ENCODE measurements at places on chromosomes 12 and 14. TPM values are rescaled to one million over a fixed set of nuclear protein-coding genes. Genes with fewer than 3 reads are reported as not detected.
A peak's percentile ranks its signal among the peaks of the same experiment; 100 is the strongest.

Gene SERPINA3
- total RNA-seq, result 196 TPM

DNA sequence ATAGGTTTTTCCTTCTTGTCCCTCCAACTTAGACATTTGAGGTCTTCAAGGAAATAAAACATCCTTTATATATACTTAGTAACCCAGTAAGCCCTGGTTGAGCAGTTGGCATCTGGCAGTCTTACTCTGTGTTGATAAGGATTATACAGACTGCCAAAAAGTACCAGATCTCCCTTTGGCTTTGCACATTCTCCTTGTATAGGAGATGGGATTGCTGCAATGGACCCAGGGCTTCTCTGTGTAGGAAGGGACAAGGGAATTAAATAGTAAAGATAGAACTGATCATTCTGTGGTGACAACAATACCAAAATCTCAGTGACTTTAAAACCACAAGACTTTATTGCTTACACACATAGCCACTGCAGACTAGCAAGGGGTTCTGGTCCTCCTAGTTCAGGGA is 180.1 kb upstream of the CCDC196 start:
- no peak for DNase-seq

Gene GNG2
- 19.1 TPM for total RNA-seq

DNA sequence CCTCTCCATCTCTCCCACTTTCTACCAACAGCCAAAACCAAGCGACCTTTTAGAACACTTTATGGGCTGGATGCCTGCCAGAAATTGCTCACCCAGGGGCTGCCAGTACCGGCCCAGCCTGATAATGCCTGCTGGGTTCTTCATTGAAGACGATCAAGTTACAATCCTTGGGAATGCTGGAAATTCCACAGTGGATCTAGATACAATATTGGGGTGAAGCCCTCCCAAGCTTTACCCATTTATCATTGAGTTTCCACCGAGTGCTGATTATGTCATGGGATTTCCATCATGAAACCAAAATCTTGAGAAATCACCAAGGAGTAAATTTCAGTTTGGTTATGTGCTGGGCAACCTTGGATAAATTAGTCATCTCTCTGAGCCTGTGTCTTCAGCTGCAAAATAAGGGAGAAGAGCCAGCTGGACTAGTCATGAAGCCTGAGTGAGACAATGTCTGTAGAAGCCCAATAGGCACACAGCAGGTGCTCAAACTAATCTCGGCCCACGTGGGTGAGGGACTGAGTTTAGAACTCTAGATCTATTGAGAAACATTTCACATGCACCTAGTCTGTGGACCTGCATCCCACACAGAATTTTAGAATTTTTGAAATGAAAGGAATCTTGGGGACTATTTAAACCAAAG is 75.5 kb upstream of the CLMN start:
- DNase-seq, result no peak

Gene NTN4
- not detected for total RNA-seq

GRCh38 chr12:102543494-102544485 is 63.4 kb upstream of the IGF1 start:
- peak; percentile 19 for DNase-seq

- no peak for DNase-seq
Measured at GRCh38 chr12:50740307-50740706, 23.6 kb upstream of the ATF1 start.

Gene JPH4
- not detected for total RNA-seq

Gene ENDOU
- total RNA-seq, result not detected

Gene LRTM2
- total RNA-seq, result not detected

DNA sequence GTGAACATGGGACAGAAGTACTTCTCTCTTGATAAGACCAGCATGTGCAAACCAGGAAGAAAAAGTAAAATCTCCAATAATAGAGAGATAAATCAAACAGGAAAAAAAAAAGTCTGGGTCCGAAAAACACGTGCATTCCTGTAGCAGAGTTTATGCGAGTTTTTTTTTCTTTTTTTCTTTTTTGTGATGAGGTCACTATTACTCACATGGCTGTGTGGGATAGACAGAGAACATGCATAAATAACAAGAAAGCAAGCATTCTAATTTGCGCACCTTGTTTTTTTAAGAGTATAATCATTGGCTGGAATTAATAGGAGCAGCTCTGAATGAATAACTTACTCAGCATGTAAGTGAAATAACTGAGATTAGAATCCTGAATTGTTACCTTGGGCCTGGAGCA is 91.9 kb upstream of the CPM start:
- DNase-seq, result no peak

Gene TMEM229B
- total RNA-seq, result 62.3 TPM

DNA sequence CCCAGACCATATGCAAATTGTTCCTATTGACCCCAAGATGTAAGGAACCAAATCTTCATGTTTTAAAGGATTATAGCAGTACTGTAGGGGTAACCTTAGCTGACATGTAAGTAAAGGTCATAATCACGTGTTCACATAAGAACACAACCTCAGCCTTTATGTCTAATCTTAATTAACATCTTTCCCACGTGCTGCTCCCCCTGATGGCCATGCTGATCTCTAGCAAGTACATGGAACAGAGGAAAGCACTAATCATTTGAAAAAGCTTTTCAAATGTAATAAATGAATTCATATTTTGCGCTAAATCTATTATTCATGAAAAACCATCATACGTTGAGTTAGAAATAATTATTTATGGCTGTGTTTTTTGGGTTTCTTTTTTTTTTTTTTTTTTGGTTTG is 30.5 kb upstream of the ITPR2 start:
- DNase-seq, result peak; percentile 57

Gene SYNDIG1L
- total RNA-seq, result not detected

DNA sequence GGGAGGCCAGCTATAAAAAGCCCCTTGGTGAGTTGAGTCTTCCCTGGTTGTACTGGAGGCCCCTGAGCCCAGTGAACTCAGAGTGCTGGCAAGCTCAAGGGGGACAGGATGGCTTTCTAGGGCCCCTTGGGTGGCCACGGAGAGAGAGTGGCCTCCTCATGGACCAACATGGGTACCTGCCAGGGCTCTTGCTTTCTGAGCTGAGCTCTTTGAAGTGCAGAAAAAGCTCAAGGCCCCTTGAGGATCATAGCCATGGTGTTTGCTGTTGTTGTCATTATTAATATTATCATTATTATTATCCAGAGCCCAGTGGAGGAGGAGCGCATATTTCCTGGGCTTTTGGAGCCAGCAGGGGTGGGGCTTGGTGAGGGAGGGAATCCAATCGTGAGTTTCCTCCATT is 6.7 kb downstream of the RNFT2 start:
- DNase-seq, result no peak

DNA sequence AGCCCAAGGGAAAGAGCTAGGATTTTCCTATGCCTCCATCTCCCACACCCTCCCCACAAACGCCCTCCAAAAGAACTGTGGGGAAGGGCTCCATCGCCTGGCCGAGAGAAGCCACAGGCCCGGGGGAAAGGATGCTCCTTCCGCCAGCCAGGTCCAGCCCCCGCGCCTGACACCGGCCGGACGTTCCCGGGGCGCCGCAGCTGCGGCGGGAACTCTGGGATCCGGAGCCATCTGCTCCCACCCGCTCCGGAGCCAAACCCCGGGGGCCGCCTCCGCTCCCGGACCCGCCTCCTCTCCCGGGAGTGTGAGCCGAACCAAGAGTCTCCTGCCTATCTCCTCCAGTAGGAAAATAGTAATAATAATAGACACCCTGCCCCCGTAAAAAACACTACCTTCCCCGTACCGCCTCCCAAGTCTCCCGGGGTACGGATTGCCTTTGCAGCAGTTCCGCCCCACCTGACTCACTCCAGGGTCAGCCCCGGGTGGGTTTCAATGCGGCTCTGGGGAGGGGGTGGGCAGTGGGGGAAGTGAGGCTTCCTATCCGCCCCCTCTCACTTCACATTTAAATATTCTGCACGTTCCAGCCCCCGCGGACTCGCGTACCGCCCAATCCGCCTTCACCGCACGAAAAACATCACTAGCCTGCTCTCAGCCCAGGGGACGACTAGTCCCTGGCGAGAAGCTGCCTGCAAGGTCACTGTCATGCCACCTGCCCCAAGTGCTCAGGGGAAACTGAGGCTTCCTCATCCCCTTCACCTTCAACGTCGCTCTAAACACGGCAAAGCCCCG is 2.4 kb downstream of the AGAP2 start:
- DNase-seq, result peak; percentile 59

- DNase-seq, result no peak
Measured at GRCh38 chr12:57740656-57741412, 2.3 kb upstream of the AGAP2 start.

Gene SRGAP1
- 20.7 TPM for total RNA-seq

Gene RXYLT1
- 80.3 TPM for total RNA-seq

DNA sequence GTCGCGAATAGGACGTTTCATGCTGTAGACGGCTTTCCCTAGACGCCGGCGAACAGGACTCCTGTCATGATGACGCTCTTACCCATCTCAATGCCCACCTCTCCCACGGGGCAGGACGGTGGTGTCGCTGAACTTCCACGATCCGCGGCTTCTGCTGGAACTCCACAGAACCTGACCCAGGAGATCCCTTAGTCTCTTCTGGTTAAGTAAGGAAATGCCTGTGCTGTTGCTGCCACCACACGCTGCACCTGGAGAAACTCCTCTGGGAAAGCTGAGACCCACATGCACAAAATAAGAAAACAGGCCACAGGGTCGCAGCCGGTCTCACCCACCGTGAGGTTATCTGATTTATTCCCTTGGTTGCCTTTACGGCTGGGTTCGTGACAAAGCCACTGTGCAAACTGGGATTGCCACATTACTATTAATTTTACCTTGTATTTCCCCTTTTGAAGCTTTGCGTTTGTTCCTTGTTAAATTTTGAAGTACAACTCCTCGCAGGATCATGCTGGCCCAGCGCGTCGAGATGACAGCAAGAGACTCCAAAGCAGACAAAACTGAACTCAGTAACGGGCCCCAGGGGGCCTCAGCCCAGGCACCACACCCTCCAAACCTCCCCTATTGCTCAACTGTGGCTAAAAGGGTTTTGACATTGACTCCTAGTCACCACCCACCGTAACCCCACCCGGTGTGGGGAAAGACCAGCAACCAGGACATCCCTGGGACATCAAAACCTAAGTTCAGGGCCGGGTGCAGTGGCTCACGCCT is 9.2 kb upstream of the MMP17 start:
- DNase-seq, result no peak

GRCh38 chr12:117360551-117361346 is 677 bp downstream of the NOS1 start:
- DNase-seq, result no peak

- DNase-seq, result no peak
Measured at GRCh38 chr14:84080944-84081343, 1449.0 kb upstream of the FLRT2 start.

GRCh38 chr12:44618946-44619345 is 257.2 kb downstream of the NELL2 start:
- no peak for DNase-seq

- DNase-seq, result peak; percentile 15
Measured at GRCh38 chr14:89486505-89486904, 69.5 kb upstream of the FOXN3 start.

DNA sequence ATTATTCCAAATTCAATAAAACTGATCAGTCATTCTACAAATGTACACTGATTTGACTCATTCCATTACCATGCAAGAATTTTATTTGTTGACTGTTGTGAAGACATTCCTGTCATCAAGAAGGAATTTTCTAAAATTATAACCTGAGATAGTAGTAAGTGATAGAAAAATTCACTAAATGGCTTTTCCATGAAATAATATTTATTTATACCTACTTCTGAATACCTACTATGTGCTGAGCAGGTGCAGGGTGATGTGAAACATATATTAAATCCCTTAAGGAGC is 841.7 kb downstream of the NRXN3 start:
- no peak for DNase-seq

Gene PAH
- not detected for total RNA-seq

Gene CCND2
- 1.2 TPM for total RNA-seq

Gene POMT2
- total RNA-seq, result 22.2 TPM

DNA sequence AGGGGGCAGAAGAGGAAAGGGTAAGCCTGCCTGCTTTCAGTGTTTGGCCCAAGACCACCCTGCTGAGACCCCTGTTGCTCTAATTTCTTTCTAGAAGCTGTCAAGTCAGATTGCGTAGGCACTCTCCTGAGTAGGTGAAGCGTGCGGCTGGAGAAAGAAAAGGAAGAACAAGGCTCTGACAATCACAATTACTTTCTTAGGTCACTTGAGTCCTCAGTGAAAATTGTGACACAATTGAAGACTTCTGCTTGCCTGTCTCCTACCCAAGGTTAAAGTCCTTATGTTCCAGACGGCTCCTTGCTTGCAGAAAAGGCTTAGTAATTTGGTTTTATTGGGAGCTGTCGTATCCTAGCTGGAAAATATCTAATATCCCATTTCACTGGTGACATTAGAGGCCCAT is 721 bp upstream of the CTSG start:
- DNase-seq, result no peak

GRCh38 chr14:90361865-90362557 is 30.3 kb upstream of the NRDE2 start:
- no peak for DNase-seq

Gene KIF26A
- total RNA-seq, result 1.4 TPM

Gene CEP170B
- total RNA-seq, result 20.2 TPM

Gene MYL2
- not detected for total RNA-seq

Gene TEDC1
- 18.6 TPM for total RNA-seq

- DNase-seq, result no peak
Measured at GRCh38 chr14:22268875-22269274, 320.1 kb downstream of the DAD1 start.

- DNase-seq, result no peak
Measured at GRCh38 chr12:7869137-7869536, 3.6 kb downstream of the SLC2A14 start.

Gene KRT2
- total RNA-seq, result not detected

DNA sequence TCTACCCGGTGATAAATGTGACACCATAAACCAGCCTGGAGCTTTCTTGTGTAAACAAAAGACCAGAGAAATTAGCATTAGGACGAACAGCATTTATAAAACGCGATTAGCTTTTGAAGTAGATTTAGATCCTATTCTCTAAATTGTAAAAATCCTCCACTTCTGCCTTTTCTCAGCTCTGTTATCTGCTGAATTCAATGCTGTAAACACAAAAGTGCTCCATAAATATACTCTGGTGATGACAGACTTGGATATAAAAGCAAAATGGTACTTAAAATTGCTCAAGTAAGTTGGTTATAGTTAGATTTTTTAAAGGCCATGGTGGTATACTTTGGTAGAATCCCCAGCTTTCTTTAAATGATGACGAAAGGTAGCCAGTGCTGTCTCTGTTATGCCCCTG is 114.6 kb upstream of the RMST start:
- no peak for DNase-seq

Gene HOXC6
- total RNA-seq, result 2.1 TPM

Gene RHOJ
- 3.0 TPM for total RNA-seq

GRCh38 chr14:99094901-99095300 is 177.1 kb downstream of the BCL11B start:
- DNase-seq, result no peak

DNA sequence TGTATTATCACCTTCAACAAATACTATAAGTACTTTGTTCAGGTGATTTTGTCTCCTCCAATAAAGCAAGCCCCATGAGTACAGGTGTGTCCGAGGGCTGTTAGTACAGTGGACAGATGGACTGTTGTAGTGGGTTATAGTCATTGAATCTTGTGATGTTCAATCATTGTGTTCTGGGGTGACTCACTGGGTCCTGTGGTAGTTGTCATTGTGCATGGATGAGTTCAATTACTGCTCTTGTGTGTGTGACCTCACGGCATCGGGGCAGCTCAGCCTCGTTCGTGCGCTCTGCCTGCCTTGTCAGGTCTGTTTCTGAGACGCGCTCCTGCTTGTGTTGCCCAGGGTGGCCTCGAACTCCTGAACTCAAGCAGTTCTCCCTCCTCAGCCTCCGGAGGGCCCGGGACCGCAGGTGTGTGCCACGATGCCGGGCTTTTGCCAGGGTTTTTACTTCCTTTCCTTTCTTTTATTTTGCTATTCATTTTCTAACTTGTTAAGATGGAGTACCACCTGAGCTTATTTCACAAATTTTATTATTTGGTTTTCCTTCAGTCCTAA is 72.2 kb downstream of the DDX51 start:
- no peak for DNase-seq

- no peak for DNase-seq
Measured at GRCh38 chr14:99062772-99063418, 209.1 kb downstream of the BCL11B start.

Gene GALNT6
- total RNA-seq, result 1.3 TPM

Data from SK-MEL-5 (cell line).